ENCODE measurements at places on chromosomes 11 and 22. TPM values are rescaled to one million over a fixed set of nuclear protein-coding genes. Genes with fewer than 3 reads are reported as not detected.

The SLN gene
- total RNA-seq: not detected

GRCh38 chr11:128845334-128845780 is 21.7 kb downstream of the KCNJ1 start:
- DNase-seq: no peak

- DNase-seq: peak; percentile 71
These were observed 6.3 kb downstream of the CEND1 start for GRCh38 chr11:783581-784015.

DNA sequence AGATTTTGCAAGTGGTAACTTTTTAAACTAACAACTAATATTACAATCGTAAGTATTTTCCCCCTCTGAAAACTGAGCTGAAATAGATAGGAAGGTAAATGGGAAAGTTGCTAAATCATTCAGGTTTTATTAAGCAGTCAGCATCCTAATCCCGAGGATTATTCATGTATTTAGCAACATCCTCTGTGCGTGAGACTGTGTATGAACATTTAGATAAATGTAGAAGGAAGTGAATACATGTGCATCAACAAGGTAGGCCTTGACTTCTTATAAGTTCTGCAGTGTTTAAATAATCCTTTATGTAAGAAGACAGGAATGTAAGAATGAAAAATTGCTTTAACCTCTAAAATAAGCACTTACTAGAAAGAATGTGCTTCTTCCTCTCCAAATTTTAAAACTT is 745.9 kb upstream of the TENM4 start:
- no peak for DNase-seq

- no peak for DNase-seq
These were observed 119.0 kb downstream of the CADM1 start for GRCh38 chr11:115385226-115385625.

- no peak for DNase-seq
These were observed 1209.3 kb downstream of the BRD1 start for GRCh38 chr22:48618326-48618725.

DNA sequence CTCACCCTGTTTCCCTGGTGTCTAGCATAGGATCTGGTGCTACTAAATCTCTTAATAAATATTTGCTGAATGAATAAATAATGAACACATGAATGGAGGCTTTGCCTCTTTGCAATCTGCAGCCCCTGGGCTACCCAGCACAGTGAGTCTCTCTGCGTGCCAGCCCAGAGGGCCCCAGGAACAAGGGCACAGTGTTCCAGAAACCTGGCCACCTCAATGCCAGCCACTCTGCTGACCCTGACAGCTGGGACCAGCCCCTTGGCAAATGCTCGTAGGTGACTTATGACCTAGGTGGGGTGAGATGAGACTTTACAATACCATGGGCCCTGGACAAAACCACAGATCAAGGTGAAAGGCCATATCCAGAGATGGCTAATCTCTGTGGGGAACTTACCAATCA is 31.6 kb downstream of the UQCR10 start:
- no peak for DNase-seq

The NRIP3 gene
- 0.24 TPM for total RNA-seq

DNA sequence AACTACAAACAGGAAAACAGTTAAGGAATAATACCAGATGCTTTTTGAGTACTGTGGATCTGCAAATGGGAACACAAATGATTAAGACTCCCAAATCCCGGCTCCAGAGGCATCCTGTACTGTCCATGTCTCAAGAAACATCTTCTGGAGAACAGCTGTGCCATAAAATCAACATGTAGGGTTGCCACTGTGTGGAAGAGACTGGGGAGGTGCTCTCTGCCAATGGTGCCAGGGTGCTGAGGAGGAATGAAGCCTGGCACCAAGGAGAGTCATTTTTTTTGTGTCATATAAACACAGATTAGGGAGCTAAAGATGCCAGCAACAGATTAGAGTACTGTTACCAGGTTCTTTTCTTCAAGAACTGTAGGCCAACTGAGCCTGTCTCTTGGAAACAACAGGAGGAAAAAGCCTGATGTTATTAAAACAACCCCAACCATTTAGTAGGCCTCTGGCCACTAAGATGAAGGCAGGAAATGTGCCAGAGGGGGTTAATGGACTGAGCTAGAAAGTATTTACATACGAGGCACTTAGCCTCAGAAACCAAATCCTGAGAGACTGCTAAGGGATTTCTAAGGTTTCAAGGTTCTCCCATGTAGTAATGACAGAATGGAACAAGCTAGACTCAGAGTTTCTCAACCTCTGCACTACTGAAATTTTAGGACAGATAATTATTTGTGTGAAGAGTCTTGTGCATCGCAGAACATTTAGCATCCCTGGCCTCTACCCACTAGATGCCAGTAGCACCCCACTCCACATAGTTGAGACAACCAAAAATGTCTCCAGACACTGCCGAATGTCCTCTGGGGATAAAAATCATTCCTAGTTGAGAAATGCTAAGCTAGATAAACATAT is 54.6 kb upstream of the CHRM4 start:
- no peak for DNase-seq

The MPZL3 gene
- total RNA-seq: 7.0 TPM

The TRIM48 gene
- total RNA-seq: not detected

The TH gene
- total RNA-seq: 1.0 TPM

DNA sequence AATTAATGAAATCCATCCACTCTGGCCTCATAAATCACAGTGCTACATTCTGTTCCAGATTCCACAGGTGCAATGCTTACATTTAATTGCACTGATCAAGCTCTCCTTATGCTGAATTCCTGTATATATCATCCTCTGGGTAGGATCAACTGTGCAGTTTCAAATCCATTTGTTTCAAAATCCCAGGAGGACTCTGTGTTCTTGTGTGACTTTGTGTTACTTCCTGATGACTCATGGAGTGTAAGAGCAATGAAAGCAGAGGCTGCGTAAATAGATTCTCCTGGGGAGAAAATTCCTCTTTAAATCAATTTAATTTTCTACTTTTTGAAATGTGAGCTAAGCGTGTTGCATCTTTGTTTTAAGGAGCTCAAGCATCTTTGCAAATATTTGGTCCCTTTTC is 752.7 kb downstream of the METTL15 start:
- DNase-seq: no peak

DNA sequence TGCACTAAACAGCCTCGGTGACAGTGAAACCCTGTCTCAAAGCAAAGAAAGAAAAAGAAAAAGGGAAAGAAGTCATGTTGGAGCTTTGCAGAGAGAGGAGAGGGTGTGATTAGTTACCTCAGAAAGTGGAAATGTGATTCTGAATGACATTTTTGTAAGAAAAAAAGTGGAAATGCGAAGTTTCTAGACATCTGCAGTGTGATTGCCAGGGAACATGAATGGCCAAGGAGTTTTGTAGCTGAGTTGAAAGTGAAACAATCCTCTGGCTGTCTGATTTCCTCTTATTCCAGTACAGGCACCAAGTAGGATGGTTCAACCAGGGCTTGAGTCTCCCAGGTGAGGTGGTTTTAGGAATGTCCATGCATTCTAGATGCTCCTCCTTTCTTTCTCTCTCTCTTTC is 17.8 kb upstream of the SYVN1 start:
- DNase-seq: no peak

DNA sequence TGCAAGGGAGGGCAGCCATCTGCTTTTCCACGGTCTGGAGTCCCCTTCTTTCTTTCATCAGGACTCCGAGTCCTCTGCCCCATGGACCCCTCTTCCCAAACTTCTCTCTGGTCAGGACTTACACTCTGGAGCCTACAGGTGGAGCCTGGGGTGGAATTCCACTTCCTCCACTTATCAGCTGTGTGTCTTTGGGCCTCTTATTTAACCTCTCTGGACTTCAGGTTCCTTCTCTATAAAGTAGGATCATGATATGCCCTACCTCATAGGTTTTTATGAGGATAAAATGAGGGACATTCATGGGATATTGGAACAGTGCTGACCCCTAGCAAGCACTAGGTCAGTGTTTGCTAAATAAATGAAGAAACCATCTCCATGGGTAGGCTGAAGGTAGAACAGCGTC is 1.7 kb downstream of the LINC01488 start:
- no peak for DNase-seq

The CLDN5 gene
- total RNA-seq: 22.4 TPM

DNA sequence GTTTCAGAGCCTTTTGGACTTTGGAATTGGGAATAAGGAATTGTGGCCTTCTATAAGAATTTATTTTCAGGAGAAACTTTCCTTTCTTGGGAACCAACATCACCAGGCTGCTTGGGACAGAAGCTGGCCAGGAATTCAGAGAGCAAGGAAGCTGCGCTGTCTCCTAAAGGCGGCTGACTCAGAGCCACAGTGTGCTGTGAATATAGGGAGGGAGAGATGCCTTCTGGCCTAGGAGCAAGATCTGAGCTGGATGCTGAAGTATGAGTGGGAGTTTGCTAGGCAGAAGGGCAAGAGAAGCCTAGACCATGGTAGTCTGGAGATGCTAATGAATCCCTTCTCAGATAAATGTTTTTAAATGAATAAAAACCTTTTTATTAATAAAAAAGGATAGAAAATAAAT is 213.7 kb upstream of the TBCEL start:
- no peak for DNase-seq

DNA sequence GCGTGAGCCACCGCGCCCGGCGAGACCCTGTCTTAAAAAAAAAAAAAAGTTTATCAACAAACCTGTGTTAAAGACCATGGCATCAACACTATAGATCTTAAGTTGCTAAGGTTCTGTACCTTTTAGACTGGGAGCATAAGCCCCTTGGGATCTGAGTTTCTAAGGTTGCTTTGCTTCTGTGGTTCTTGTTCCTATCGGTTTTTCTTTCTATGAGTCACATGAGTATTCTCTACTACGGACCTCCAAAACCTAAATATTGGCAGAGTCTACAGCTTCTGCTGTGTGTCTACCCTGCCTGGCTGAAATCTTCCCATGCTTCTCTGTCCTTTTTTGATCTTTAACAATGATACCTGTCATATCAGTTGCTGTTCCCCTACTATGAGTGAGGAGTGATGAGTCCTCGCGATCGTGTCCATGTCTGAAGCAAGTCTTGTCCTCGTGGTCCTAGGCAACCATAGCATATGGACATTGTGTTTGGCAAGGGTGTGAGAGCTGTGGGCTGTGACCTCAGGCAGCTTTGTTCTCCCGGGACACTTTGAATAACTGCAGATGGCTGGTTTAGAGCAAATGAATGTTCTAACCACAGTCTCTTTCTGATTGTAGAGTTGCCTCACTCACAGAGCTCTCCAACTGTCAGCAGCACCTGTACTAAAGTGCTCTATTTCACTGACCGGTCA is 9.0 kb upstream of the DLAT start:
- DNase-seq: no peak

DNA sequence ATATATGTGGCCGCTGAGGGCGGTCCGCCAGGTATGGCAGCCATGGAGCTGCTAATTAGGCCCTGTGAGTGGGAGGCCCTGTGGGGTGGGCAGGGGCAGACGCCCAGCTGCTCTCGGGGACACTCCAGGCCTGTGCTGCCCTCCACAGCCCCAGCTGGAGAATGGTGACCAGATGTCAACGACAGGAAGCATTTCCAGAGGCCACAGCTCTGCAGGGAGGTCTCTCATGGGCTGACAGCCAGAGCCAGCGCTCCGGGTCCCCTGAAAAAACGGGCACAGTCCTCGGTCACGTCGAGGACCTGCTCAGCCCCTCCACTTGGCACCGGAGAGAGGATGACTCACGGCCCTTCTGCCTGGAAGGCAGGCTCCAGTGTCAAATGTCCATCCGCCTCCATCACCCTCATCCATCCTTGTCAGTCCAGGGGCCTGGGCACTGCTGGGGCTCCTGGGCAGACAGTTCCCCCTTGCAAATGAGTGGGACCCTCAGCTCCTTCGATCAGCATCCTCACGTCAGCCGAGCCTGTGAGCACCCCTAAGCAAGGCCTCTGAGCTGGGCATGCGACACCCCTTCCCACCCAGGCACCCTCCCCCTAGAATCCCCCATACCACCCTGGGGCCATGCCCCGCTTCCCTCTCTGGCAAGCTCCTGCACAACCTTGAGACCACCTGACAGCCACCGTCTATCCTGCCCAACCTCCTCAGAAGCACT is 1.9 kb downstream of the BID start:
- no peak for DNase-seq

DNA sequence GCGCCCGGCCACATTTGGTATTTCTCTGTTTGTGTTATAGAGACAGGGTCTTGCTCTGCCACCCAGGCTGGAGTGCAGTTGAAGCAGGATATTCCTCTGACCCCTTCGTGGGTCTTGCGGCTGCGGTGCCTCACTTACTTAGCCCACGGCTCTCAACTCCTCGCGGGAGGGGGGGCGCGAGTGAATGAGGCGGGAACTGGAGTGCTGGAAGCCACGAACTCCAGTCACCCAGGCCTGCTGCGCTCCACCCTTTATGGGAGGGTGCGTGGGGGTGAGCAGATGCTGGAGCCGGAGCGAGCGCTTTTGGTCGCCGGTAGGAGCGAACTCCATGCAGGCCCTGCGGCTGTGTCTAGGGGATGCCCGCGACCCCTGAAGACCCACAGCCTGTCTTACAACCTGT is 1.8 kb downstream of the C11orf54 start:
- peak; percentile 47 for DNase-seq

- DNase-seq: no peak
These were observed 24.2 kb downstream of the CCT8L2 start for GRCh38 chr22:16568425-16568758.

- DNase-seq: no peak
These were observed 80.3 kb upstream of the NECTIN1 start for GRCh38 chr11:119809346-119809745.

- DNase-seq: no peak
These were observed 7.3 kb downstream of the C22orf31 start for GRCh38 chr22:29054251-29054767.

GRCh38 chr22:26707581-26707980 is 50.2 kb downstream of the MIAT start:
- DNase-seq: no peak

DNA sequence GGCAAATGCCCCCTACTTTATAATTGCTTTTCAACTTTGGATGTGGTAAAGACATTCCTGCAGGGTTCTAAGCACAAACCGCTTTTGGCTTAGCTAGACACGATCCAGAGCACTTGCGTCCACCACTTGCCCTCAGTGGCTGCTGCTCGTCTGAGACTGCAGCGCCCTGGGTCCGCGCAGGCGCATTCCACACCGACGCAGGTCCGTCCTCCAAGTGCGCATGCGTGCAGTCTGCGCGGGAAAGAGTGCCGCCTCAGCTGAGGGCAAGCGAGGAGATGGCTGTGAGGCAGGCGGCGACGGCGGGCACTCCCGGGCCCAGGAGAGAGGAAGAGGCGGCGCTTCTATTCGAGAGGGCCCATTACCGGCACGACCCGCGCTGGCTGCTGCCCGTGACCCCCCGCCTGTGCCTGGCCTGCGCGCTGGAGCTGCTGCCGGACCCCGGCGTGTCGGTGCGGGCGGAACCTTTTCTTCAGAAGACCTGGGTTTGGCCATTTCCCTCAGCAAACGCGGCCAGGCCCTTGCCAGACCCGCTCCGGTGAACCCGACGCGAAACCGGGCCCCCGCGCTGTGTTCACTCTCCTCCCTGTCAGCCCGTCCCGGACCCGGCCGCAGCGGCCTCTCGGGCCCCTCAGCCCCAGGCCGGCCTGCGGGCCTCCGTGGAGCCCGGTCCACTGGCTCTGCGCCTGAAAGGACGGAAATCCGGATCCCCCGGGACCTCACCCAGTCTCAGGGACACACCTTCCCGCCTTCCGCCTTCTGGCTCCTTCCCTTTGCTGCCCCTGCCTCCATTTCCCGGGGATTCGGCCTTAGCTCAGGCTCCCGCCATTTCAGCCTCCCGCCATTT is at the start of gene MEI1:
Gene MEI1, plus strand, starts transcription at position 240 of the 844 bp plus-strand sequence. Its CDS starts 36 bp downstream, at position 276.
- DNase-seq: peak; percentile 86

All from ovary (tissue), 10 donors.